ENCODE measurements at places on chromosomes 7 and 10. TPM values are rescaled to one million over a fixed set of nuclear protein-coding genes. Genes with fewer than 3 reads are reported as not detected.

- DNase-seq, result no peak
These were observed 55.6 kb downstream of the NRF1 start for GRCh38 chr7:129667116-129667515.

DNA sequence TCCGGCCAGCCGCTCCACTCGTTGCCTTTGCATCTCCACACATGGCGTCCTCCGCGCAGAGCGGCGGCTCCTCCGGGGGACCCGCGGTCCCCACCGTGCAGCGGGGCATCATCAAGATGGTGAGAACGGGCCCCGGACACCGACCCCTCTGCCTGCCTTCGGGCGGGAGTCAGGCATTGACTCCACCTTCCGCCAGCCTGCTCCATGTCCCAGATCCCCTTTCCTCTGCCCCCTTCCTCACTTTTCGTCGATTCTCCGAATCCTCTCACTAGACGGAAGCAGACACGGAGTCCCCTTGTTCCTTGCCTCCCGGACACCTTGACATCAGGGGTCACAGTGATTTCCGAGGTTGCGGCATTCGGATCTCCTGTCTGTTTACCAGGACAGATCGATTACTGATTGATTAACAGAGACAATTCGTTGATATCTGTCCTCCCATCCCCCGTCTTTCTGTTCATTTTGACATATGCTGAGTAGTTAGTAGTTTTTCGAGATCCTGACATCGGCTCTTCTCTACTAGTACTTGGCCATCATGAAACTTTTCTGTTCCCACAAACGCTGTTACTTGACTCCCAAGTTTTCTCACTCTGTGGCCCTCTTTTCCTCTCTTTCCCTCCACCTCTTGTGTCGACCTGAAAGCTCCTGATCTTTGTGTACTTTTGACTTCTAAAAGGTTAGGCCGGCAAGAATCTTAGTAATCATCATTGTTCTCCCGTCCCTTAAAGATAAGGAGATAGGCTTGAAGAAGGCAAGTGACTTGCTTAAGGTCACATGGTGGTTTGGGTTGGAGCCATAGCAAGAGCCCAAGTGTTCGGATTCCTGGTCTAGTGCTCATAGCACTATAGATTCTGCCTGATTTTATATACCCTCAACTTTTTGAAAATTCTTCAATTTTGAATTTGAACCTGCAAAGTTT lies 597 bp downstream of the SND1 start:
- peak; percentile 59 for DNase-seq

GRCh38 chr10:71747039-71747531 lies 26.2 kb downstream of the VSIR start:
- no peak for DNase-seq

- no peak for DNase-seq
These were observed 298.7 kb downstream of the THSD7A start for GRCh38 chr7:11533229-11533820.

- DNase-seq, result no peak
These were observed 197.7 kb downstream of the TCERG1L start for GRCh38 chr10:131113709-131114291.

DNA sequence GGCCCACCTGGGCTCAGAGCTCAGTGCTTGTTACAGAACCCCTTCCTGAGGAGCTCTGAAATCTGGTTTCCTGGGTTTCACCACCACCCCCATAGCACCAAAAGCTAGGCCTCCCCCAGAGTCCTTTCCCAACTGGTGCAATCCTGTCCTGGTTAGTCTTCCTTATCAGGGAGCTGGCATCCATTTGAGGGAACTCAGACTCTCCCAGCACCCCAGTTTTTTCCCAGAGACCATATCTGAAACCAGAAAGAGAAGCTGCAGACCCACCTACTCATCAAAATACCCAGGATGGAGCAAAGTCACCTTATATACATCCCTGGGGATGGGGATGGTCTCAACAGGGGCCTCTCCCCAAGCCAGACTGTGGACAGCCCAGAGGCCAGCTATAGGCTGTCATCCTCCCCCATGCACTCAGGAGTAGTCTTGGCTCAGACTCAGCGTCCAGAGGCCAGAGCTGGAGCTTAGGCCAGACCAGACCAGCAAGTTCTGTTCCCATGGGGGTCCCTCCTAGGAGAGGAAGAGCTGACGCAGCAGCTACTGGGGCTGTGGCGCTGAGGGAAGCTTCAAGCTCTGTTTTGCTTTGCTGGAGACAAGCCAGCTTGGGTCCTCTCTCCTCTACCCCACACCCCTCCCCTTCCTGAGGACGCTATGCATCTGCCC lies 3.0 kb downstream of the TBATA start:
- DNase-seq, result no peak

GRCh38 chr7:55533050-55533728 lies 39.1 kb downstream of the VOPP1 start:
- no peak for DNase-seq

DNA sequence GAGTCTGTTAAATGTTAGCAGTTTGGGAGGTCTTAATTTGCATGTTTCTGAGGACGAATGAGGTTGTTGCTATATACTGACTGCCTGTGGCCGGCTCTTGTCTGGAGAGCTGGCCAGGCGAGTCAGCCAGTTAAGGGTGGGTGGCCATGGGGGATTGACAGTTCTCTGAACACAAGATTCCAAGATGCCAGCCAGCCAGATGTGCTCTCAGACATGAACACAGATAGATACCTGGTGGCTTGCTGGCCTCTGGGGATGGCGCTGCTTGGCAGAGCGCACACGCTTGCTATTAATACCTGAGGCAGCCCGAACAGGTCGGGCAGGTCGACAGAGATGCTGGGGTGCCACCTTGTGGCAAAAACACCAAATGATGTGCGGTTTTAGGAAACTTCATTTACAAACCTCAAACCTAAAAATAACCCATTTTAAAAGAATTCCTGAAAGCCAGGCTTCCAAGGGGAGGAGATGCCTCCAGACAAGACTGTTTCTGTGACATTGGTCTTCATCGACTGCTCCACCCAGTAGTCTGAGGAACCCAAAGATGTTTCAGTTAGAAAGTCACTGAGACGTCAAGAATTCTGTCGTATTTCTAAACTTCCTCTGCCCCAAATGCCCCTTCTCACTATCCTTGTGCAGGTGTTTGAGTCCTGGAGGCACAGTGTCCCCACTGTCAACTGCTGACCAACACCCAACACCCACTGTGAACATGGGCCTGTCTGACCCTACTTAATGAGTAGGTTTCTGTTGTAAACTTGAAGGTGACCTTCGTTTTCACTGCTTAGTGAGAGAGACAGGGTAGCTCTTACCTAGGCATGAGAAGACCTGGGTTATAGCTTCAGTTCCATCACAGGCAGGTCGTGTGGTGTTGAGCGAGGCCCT lies 123.4 kb downstream of the NT5C2 start:
- peak; percentile 68 for DNase-seq

GRCh38 chr10:74153676-74154075 lies 2.7 kb downstream of the ADK start:
- no peak for DNase-seq

DNA sequence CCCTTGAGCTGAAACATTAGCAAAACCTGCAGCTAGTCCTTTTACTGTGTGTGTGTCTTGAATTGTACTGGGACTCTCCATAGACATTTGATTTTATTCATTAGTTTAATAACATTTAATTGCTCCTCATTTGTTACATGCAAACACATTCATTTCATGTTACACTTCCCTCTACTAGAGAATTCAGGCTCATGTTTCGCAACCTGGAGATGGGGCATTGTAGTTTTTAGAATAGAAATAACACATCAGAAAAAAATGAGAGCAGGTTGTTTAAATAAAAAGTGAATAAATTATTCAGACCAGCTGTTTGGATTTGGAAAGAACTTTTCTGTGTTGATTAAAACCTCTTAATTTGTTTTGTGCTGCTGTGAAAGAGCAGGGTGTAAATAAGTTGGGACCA lies 243.9 kb downstream of the ETV1 start:
- DNase-seq, result peak; percentile 8

DNA sequence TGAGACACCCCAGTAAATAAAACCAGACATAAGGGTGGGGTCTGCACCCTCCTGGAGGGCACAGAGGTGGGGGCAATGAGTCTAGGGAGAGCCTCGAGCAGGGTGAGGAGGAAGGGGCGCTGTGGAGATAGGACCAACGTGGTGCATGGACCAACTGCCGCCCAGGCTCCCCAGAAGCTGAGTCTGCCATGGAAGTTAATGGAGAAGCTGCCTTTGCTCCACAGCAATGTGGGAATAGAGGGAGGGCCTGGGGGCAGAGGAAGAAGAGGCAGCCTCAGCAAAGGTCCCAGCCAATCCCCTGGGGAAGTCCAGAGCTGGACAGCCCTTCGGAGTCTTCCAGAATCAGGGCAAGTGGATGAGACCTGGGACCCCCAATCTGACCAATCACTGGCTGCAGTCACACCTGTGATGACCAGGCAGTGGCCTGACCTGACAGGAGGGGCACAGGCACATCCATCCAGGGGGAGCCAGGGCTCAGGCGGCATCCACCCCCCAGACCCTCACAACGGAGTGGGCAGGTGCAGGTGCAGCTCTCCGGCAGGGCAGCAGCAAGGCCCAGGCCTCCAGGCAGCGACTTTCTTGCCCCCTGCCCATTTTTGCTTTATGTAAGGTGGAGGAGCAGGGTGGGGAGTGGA lies 242.2 kb upstream of the PPP2R2D start:
- DNase-seq, result no peak

DNA sequence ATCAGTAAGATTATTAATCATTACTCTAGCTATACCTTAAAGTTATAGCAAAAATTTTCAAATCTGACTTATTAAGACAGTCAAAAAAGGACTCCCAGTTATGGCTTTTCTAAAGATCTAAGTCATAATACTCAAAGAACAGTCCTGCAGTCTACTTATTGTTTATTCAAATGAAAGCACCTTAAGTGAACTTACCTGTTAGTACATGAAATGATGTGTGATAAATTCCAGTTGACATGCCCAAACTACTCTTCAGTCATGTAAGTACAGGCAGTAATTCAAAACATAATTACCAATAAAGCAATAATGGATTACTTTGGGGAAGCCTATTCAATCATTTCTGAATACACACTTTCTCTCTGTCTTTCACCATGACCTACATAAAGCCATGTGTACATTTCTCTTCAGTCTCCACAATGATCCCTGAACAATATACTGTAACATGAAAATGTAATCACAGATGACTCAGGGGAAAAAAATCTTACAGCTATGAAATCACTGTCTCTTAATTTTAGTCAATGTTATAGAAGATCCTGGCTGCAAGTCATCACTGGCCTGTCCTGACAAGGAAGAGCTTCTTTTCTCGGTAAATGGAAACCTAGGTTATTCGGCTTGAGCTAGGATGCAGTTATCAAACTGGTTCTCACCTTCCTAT lies 420.7 kb upstream of the LRRTM3 start:
- no peak for DNase-seq

Gene MACC1
- total RNA-seq, result 0.18 TPM

Gene CTAGE6
- total RNA-seq, result 4.5 TPM

Gene CYP26C1
- total RNA-seq, result 0.09 TPM

Gene GARIN1A
- total RNA-seq, result 1.2 TPM

Gene METTL27
- 10.7 TPM for total RNA-seq

Gene OAT
- 121 TPM for total RNA-seq

Gene AGMO
- total RNA-seq, result not detected

Gene OPN4
- not detected for total RNA-seq

Gene NKX2-3
- total RNA-seq, result not detected

Measured in fibroblast of the aortic adventitia (primary cell).